ENCODE measurements at places on chromosomes 2 and 18. TPM values are rescaled to one million over a fixed set of nuclear protein-coding genes. Genes with fewer than 3 reads are reported as not detected.
A peak's percentile ranks its signal among the peaks of the same experiment; 100 is the strongest.

GRCh38 chr2:10236571-10237391, 65.9 kb upstream of the HPCAL1 start:
- DNase-seq: no peak

GRCh38 chr18:12278741-12279682, 24.9 kb downstream of the CIDEA start:
- no peak for DNase-seq

- DNase-seq: no peak
Measured at GRCh38 chr2:19360266-19360965, 2.0 kb upstream of the OSR1 start.

C2orf81 gene
- total RNA-seq: 2.9 TPM

CYP27A1 gene
- total RNA-seq: not detected

DNA sequence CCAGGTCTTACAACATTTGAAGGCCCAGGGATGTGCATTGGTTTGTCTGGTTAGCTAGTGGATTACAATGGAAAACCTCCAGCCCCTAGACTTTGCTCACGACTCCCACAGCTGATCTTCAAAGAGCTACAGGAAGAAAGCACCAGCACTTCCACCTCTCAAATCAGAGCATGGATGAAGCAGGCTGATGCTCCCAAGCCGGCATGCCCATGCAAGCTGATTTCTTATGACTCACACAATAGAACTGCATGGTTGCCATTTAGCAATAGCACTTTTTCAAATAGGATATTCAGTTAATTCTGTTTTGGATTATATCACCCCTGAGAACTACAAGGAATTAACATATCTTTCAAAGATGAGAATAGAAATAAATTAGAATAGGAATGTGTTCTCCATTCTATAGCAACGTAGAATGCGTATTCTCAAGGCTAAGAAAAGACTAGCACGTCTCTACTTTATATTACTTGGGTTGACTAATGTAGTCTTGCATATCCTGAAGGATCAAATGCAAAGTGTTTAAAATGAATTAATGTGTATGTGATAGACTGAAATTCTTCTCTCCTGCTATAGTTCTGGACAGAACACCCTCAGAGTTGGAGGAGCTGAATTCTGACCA, 292.4 kb downstream of the TRIB2 start:
- no peak for DNase-seq

GRCh38 chr18:3139406-3139805, 80.4 kb downstream of the MYOM1 start:
- DNase-seq: no peak

- DNase-seq: peak; percentile 39
Measured at GRCh38 chr2:108583903-108584520, 49.7 kb downstream of the LIMS1 start.

- DNase-seq: no peak
Measured at GRCh38 chr2:1883476-1883875, 139.2 kb upstream of the PXDN start.

POMC gene
- total RNA-seq: 4.5 TPM

DNA sequence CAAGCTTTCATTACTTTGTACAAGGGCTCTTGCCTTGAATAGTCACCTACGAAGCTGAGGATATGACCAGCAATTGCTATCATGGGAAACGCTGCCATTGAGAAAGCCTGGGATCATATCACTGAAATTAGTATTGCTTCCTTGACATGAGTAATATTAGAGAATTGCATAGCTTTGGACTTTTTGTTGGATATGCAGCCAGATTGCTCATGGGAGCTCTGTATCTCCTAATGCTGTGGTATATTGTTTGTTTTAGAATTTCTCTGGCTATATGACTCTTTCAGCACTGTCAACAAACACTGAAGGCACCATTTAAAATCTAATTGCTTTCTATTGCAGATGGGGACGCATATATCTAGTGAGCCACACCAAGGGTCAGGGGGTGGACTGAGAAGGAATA, 80.0 kb upstream of the WDSUB1 start:
- no peak for DNase-seq

GRP gene
- total RNA-seq: not detected

All from CD4-positive, alpha-beta T cell (primary cell).